ENCODE measurements at places on chromosomes 4 and X.

GRCh38 chr4:85779165-85779564 lies 304.2 kb downstream of the ARHGAP24 start:
- no peak for DNase-seq

- DNase-seq = no peak
These were observed 192.7 kb upstream of the NUDT6 start for GRCh38 chr4:123114915-123115756.

DNA sequence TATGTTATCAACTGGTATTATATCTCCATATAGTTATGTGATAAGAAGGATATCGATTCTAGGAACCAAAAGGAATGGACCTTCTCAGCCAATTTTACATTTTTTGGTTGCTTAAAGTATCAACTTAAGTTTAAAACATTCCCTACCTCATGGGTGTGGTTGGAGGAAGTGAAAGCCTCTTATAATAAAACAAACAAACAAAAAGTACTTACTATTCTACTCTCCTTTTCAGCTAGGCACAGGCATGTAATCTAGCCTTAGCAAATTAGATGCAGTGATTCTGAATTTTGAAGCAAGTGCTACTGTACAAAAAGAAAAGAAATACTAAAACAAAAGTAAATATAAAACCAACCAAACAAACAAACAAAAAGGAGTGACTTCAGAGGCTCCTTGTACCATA lies 485.4 kb downstream of the C4orf33 start:
- no peak for DNase-seq

GRCh38 chr4:74874753-74875367 lies 58.1 kb upstream of the PARM1 start:
- peak; percentile 65 for DNase-seq

DNA sequence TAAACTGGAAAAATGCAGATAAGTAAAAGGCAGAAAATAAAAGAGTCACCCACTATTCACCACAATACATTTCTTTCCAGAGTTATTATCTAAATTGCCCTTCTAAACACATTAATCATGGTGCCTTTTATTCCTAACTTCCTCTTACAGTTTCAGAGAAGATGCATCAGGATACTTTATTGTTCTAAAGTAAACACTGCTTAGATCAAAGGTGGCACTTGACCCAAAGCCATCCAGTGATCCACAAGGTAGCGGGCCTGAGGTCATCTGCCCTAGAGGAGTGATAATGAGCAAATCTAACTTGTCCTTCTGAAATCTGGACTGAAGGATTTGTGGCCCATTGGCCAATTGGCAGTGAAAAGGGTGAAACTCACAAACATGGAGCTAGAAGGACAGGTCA lies 12.0 kb upstream of the TMEM154 start:
- peak; percentile 36 for DNase-seq

DNA sequence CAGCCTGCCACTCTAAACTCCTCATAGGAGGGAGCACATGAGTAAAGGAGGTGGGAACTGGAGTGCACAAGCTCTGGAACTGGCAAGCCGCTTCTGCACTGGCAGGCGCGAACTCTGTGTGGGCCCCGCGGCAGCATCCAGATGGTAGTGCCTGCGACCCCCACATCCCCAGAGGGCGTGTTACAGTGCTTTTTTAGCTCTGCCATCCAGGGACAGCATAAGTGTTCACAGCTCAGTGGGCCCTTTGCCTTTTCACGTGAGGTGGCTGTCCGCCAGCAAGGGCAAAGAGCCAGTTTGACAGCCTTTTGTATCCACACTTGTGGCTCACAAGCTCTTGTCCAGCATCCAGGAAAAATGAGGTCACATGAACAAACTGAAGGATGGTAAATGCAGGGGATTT lies 581.6 kb upstream of the DIAPH2 start:
- DNase-seq = no peak

DNA sequence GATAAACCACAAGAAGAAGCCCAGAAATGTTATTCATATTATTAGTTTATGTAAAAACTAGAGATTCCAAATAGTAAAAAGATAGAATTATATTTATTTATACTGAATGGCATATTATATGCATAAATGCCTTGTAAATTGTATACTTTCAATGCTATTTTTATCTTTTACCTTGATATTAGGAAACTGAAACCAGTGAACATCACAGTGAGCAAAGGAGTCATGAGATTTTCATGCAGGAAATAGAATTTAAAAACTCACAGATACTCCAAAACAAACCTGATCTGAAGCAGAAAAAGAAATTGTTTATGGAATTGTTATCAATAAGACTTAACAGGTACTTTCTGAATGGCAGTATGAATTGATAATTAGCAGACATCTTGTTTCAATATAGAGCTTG lies 207.3 kb upstream of the CENPE start:
- no peak for DNase-seq

DNA sequence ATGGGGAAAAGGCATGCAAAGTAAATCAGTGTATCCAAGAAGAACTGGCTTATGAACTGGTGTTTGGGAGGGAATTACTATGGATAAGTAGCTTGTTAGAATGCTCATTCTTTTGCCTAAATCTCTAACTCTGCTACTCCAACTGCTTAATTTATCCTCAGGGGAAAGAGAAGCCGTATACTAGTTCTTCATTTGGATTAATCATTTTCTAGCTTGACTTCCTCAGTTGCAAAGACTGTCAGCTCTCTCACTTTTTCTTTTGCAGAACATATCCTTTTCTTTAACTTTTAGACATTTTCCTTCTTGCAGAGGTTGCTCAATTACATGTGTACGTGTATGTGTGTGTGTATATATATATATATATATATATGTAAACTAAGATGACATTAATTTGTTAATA lies 21.9 kb downstream of the GPRIN3 start:
- no peak for DNase-seq
